ENCODE measurements at places on chromosomes 1 and 21.

DNA sequence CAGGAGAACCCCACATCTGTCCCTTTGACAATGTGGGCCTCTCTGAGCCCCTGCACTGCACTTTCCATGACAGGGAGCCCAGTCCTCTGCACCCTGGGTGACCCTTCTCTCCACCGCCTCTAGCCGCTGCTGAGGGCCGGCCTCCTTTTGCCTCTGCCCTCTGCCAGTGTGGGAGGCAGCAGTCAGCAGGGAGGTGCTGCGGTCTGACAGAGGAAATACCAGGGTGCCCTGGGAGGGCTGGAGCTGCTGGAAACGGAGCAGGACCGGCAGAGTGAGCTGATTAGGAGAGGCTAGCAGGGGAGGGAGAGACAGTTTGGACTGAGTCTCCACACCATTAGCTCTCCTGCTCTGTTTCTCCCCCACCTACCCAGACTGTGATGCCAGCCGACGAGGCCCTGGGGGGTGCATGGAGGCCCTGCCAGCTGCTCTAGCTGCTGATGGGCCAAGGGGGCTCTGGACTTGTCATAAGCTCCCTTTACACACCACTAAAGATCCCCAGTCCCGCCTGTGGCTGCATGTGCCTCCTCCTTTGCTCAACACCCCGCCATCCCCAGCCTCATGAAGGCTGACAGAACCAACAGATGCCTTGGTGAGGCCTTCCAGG is 171.1 kb upstream of the KLHDC7A start:
- DNase-seq, result no peak

GRCh38 chr1:235911300-235911662 is 44.6 kb upstream of the LYST start:
- DNase-seq, result no peak

- no peak for DNase-seq
Measured at GRCh38 chr1:31771891-31772668, 7.9 kb upstream of the ADGRB2 start.

- no peak for DNase-seq
Measured at GRCh38 chr1:22241250-22241649, 98.4 kb upstream of the WNT4 start.

- no peak for DNase-seq
Measured at GRCh38 chr1:194533641-194534040, 1347.2 kb upstream of the B3GALT2 start.

DNA sequence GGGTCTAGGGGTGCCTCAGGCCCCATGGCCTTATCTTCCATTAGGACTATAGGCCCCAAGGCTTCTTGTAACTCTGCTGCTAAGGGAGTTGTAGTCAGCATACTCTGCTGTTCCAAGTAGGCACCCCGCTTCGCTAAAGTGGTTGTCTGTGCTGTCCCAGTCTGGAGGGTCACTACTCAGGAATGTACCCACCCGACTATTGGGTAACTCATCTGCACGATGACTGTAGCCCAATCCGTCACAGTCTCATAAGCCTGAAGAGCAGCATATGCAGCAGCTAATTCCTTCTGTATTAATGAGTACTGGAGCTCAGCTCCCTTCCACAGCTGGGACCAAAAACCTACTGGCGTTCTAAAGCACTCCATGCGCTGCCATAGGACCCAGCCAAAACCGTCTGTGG is 111.0 kb downstream of the GDAP2 start:
- DNase-seq, result no peak

DNA sequence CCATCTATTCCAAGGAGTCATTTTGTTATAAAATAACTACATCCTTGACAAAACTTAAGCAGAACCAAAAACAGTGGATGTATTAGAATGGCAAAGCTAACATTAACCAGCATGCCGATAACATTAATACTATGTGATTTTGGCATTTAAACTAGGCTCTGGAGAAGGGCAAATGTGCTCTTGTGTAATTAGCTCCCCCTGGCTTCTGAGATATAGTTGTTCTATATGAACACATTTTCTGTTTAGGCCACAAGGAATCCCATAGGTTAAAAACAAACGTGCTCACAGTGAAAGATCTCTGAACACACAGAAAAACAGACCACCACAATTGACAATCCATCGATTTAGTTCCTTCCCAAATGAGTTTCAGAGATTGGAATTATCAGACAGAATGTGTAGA is 57.4 kb upstream of the TARS2 start:
- DNase-seq, result no peak

DNA sequence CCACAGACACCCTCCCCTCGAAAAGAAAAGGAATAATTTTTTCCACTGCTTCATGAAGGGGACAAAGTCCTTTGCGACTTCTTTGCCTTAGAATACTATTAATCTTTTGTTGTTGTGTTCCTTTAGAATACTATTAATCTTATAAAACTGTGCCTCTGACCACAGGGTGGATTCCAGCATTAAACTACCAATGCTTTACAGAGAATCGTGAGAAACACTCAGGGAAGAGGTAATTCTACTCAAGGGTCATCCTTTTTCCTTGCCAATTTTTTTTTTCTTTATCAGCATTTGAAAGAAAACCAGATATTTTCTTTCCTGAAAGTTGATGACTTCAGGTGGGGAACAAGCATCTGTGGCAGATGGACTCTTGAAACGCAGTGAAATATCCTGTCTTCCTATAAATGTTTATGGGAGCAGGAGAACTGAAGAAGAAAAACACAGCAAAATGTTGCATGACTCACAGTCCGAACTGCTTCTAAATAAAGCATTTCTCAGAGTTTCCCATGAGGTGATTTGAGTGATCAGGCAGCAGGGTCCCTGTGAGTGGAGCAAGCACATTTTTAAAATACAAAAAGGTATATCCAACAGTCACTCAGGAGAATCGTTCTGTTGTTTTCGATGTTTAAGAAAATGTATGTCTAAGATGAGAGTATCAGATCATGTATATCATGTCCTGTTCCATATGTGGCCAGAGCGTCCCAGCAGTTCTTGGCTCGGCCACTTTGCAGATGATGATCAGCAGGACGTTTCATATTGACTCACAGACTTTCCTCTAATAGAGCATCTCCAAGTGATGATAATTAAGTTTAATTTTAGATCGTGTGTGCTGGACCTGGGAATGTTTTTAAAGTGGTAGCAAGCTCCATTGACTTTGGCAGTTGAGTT is 154.2 kb upstream of the RUNX1 start:
- DNase-seq, result no peak

DNA sequence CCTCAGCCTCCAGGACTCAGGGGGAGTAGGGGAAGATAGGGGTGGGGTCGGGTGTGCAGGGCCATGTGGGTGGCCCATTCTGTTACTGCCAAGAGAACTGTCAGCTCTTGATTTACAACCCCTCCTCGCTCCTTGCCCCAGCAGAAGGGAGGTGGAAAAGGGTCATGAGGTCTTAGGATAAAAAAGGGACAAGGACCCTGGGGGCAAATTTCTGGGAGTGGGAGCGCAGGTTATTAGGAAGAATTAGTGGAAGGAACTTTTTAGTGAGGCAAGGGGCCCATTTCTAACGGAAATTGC is 812 bp downstream of the FAM110D start:
- DNase-seq, result no peak

- no peak for DNase-seq
Measured at GRCh38 chr1:208206092-208206698, 38.0 kb downstream of the PLXNA2 start.
